ENCODE measurements at places on chromosomes 5 and 9.

- no peak for DNase-seq
These were observed 58.5 kb upstream of the EIF4EBP3 start for GRCh38 chr5:140488914-140489313.

- peak; percentile 15 for DNase-seq
These were observed 45.6 kb downstream of the VCAN start for GRCh38 chr5:83517072-83517687.

GRCh38 chr9:78130853-78131252 is 99.2 kb upstream of the GNAQ start:
- DNase-seq: no peak

GRCh38 chr5:3599226-3600105 is 3.8 kb downstream of the IRX1 start:
- DNase-seq: peak; percentile 63

GRCh38 chr5:134178096-134178419 is 1.3 kb upstream of the SKP1 start:
- DNase-seq: no peak

DNA sequence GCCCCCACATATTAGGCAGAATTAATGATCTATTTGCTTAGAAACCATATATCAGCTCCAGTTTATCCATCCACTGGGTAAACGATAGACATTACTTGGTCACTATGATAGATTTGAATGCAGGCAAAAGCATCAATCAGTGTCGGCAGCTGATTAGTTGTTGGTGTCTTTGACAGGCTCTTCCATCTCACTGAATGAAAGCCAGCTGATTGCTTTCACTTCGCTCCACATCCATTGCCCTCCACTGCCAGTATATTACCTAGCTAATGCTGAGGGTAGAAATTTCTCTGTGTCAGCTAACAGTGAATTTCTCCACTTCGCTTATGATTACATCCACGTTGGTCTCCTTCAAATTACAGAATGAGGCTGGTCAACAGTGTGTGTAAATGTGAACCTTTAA is 821.3 kb upstream of the TYRP1 start:
- no peak for DNase-seq

GRCh38 chr9:79020276-79020675 is 551.5 kb upstream of the TLE4 start:
- no peak for DNase-seq

DNA sequence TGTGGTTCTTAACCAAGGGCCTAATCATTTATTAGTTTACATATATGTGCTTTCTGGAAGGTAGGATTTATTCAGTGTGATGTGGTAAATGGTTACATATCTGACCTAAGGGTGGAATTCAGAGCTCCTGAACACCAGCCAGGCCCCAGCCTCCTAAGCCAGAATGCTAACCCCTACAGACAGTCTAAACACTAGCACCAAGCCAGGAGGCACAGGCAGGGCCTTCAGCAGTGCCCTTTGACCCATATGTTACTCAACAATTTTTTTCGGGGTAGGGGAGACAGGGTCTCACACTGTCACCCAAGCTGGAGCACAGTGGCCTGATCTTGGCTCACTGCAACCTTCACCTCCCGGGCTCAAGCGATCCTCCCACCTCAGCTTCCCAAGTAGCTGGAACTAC is 40.3 kb downstream of the PRKACG start:
- DNase-seq: no peak

DNA sequence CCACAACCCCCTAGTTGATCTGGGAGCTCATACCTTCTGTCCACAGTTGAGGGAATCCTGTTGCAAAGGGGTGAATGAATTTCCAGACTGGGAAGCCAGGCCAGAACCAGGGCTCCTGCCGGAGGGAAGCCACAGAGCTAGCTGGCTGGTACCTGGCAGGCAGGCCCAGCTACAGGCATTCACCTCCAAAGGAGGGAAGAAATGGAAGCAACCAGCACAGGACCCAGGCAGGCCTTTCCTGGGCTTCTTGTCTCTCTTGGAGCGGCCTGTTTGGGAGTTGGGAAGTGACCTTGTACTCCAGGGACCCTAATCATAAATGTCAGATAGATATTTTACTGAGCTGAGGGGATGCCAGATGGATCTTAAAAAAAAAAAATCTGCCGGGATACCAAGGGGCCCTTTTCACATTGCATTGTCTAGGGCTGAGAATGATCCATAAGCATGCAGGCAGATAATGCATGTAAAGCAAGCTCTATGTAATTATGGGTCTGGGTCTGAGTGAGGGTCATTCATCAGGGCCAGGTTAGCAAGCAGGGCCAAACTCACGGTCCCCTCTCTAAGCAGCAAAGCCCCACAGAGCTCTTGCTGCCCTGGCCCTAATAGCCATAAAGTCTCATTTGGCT is 8.4 kb downstream of the NR2F1 start:
- DNase-seq: no peak

GRCh38 chr5:139759219-139759721 is 36.3 kb upstream of the PSD2 start:
- no peak for DNase-seq

GRCh38 chr9:76289042-76289441 is 105.2 kb downstream of the RFK start:
- DNase-seq: no peak

DNA sequence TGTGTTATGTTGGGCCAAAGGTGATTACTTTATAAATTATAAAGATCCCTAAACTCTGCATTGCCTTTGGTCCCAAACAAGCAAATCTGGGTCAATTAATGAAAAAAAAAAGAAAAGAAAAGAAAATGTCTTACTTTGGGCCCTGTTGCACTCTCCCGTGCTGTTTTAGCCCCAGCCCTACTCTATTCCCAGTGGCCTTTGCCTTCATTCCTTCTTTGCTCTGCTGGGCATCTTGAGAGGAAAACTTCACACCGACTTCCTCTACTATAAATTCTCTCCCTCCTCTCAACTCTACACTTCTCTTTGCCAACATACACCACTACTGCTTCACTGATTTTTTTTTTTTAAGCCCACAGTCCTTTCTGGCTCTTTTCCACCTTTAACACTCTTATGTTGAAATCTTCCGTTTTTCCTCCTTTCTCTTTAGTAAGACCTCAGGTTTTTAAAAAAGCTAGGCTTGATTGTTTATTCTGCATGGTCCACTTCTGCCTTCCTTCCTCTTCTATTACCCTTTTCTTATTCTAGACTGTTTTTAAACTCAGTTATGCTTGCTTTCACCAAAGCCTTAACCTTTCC is 4.5 kb upstream of the MSMP start:
- no peak for DNase-seq

GRCh38 chr5:73155271-73156222 is 17.4 kb upstream of the TMEM174 start:
- no peak for DNase-seq

GRCh38 chr5:132019857-132020555 is 8.5 kb upstream of the ACSL6 start:
- no peak for DNase-seq

- peak; percentile 78 for DNase-seq
These were observed 71.8 kb upstream of the NFIL3 start for GRCh38 chr9:91495450-91495849.

DNA sequence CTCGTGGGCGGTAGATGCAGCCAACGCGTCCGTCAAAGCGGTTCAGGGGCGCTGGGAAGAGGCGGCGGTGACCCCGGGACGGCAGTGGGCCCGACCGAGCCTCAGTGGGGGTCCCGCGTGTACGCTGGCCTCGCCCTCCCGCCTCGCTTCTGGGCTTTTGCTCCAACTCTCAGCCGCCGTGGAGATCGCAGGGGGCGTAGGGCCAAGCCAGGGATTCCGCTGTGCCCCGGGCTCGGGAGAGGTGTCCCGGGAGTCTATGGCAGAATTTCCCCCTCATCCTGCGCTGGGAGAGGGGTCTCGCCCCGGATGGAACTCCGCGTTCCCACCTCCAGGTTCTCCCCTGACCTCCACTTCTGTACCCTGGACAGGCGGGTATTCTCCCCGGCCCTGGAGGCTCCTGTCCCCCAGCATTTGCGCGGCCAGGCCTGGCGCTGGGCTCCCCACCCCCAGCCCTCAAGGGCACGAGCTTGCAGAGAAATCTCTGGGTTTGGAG is 131.9 kb downstream of the MRPL36 start:
- no peak for DNase-seq

- DNase-seq: no peak
These were observed 5.4 kb downstream of the CA9 start for GRCh38 chr9:35679091-35679490.

DNA sequence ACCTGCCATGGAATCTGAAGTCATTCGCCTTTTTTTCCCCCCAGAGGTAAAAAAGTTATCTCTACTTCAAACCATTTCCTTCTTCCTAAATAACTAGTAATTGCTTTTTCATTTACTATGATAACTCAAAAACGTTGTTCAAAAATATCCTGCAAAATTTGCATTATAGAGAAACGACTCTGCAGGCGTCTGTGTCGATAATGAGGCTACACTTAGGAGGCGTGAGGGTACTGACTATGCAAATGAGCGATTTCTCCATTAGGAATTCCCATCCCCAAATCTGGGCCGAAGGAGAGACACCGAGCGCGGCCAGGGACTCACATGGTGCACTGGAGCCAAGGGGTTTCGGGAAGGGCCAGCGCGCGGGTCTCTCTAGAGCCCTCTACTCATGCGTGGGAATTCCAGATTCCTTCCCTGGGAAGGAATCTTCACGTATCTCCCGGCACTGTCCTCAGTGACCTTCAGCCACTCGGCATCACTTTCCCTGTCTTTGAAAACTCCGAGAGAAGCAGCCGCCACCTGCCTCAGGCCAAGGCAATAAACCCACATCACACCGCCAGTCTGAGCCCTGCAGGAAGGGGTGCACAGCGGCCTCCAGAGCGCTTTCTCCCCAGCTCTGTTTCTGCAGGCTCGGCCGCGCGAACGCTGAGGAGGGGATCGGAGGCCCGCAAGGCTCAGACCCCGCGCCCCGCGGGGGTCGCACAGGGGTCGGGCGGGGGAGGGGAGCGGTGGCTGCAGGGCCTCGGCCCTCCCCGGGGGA is 718 bp upstream of the DENND4C start:
- no peak for DNase-seq

- DNase-seq: no peak
These were observed 23.0 kb downstream of the PCSK1 start for GRCh38 chr5:96410013-96410412.

DNA sequence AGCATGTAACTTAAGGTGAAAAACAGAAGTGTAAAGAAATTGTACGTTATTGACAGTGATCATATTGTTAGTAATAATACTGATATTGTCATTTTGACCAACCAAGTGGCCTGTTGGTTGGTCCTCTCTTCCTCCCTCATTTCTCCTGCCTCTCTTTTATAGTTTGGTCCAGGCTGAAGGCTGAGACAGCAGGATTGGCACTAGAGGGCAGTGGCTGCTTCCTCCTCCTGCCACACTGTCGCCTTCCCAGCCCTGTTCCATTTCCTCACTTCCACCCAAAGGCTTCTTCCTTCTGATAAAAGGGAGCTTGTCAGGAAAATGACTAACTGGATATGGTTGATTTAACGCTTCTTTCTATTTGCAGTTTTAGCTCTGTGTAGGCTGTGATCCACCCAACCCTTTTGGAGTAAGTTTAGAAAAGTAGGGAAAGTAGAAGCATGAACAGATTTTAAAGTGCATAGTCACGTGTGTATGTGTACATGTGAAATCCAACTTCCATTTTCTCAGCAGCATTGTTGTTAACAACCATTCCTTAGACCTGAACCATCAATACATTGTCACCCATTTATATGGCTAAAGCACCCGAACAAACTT is 35.6 kb downstream of the PTCD2 start:
- DNase-seq: peak; percentile 69

- peak; percentile 85 for DNase-seq
These were observed 15.3 kb upstream of the KLF4 start for GRCh38 chr9:107504585-107505455.

GRCh38 chr9:82600536-82601292 is 462.2 kb downstream of the RASEF start:
- DNase-seq: no peak

- peak; percentile 39 for DNase-seq
These were observed 539.6 kb downstream of the CCDC171 start for GRCh38 chr9:16092142-16093091.

DNA sequence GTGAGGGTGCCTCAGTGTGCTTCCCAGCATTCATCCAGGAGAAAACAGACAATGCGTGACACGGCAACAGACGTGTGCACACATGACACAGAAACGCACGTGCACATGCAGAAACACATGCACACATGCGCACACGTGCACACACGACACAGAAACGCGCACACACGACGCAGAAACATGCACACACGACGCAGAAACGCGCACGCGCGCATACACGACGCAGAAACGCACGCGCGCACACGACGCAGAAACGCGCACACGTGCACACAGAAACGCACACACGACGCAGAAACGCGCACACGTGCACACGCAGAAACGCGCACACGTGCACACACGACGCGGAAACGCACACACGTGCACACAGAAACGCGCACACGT is 16.5 kb downstream of the TPPP start:
- no peak for DNase-seq

GRCh38 chr9:78118742-78119473 is 87.3 kb upstream of the GNAQ start:
- peak; percentile 39 for DNase-seq

- DNase-seq: no peak
These were observed 56.1 kb upstream of the TBC1D2 start for GRCh38 chr9:98311541-98311940.

- peak; percentile 16 for DNase-seq
These were observed 3.3 kb downstream of the RNF183 start for GRCh38 chr9:113299800-113300292.

DNA sequence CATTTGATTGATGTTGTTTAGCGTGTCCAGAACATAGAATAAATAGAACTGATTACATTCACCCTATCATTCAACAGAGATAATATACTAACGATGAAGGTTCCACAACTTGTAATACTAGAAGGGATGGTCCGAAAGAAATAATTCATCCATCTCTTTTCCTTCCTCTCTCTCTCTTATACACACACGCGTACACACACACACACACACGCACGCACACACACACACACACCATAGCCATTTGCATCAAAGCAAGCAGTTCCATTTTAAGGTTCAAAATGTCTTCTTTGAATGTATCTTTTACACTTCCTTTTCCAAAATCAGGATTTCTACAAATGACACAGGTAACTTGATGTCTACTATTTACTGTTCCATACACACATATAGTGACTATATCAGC is 887 bp downstream of the GDA start:
- no peak for DNase-seq

- no peak for DNase-seq
These were observed 1802.5 kb downstream of the EFNA5 start for GRCh38 chr5:105868038-105868780.

DNA sequence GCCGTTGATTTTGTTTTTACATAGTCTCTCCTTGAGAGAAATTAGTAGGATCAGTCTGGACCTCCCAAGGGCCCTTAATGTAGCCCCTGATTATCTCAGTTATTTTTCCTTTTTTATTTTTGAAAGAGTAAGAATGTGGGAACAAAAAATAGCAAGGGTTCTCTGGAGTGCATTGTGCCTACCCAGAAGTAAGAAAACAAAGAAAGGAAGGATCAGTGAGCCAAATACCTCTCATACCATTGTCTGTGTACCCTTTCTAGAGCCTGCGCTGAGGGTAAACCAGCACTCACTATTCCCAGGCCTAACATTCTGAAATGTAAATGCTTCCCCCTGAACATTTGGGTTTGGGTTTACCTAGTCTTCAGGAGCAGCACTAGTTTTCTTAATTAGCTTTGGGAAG is 213.0 kb upstream of the TARS1 start:
- DNase-seq: no peak
